ENCODE measurements at places on chromosomes 3 and 15.
A peak's percentile ranks its signal among the peaks of the same experiment; 100 is the strongest.

DNA sequence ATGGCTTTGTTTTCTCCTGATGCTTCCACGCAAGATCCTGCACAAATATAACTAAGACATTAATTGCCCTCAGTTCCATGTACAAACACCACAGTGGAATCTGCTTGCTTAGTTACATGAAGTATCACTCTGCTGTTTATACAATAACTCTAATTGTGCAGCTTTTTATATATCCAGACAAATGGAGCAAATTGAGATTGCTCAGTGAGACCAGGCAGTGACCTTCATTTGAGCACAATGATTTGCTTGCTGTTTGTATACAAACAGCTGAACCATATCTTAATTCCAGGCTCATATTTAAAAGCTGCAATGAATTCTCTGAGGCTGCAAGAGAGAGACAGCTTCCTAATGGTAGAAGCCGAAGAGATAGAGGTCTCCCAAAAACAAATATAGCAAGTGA, 243.7 kb downstream of the CADPS start:
- no peak for DNase-seq

DNA sequence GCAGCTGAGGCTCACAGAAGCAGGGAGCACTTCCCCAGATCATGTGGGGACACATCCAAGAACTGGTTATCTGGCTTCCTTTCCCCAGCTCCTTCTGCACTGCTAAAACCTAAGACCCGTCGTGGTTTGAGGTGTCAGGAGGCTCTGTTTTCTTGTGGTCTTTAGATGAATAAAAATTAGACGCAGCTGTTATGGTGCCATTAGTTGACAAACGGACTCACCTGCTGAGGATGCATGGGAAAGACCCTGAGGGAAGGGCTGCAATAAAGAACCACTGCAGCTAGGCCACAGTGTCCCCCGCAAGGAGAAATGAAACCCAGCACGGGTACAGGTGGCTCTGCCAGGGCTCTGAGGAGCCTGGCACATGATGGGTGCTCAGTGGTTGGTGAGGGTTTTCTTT, 99.4 kb downstream of the IQSEC1 start:
- no peak for DNase-seq

DNA sequence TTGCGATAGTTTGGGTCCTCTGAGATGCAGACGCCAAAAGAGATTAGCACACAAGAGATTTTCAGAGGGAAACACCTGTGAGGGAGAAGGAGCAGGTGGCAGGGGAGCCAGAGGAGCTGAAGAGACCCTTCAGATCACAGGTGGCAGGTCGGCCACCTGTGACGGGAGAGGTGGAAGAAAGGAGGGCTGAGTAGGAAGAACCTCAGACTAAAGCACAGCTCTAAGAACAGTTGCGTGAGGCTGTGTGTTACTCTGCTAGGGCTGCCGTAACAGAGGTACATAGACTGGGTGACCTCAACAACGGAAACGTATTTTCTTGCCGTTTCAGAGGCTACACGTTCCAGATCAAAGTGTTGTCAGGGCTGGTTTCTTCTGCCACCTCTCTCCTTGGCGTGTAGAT, 38.5 kb downstream of the C2CD4A start:
- no peak for DNase-seq

DNA sequence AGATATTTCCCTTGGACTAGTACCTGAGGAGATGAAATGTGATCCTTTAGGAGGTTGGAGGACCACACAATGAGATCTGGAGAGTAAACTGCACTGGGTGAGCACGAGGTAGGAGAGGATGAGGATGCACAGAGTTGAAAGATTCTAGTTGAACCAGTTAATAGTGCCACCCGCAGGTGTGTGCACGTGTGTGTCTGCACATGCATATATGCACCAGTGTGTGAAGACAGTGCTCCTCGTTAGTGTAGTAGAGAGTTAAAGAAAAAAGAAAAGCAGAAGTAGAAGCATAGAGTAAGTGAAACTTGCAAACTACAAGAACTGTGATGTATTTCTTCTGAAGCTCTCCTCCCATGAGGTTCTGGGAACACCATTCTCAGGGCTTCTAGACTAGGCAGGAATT, 8.4 kb downstream of the MED12L start:
- no peak for DNase-seq

DNA sequence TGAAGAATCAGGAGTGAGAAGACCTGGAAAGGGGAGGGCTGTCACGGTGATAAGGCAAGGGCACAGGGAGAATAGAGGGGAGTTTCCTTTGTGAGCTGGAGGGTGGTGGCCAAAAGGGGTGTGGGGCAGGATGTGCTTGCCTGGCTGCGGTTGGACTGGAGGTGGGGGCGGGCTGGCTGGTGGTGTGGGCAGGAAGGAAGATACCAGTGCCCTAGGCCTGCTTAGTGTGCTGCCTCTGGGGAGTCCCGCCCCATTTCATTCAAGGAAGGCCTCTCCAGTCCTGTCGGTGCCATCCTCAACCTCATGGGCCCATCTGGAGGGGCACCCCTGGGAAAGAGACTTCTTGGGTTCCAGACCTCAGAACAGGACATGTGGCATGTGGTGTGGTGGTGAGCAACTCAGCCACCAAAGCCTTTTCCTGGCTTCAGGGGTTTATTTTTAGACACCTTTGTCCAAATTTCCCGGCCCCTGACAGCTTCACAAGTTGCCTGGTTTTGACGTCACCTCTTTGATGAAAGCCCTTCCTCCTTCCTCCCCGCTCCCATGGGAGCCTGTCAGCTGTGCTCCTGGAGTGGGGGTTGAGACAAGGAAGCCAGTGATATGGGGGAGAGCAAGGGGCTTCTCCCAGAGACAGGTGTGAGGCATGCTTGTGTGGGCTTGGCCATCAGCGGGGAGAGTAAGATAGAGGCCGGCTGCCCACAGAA, 15.6 kb downstream of the TEX264 start:
- no peak for DNase-seq

DNA sequence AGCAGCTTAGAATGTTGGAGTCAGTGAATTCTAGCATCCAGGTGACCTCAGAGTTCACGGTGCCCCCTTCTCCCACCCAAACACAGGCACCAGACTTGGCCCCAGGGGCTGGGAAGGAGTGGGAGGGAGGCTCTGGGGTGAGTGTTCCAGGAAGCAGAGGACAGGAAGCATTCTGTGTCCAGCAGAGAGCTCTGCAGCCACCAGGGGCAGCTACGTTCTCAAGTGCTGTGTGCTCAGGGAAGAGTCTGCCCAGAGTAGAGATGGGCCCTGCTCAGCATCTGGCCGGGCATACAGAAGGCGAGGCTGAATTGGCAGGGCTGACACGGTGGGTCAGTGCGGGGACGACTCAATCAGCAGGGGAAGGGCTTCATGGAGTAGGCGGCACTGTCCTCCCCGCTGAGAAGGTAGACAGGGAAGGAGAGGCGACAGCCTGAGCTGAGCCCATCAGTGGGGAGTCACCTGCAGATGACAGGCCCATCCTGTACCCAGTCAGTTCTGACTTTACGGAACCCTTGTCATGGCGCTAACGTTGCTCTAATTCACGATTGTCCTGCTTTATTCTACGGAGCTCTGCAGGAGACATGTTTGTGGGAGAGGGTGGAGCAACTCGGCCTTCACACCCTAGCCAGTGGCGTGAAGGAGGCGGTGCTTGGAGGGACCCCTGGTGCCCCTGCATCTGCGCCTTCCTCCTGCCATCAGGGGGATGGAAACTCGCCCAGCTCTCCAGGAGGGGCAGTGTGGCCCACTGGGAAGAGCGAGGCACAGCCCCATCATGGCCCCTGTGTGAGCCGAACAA, 82.2 kb downstream of the C3orf70 start:
- no peak for DNase-seq

DNA sequence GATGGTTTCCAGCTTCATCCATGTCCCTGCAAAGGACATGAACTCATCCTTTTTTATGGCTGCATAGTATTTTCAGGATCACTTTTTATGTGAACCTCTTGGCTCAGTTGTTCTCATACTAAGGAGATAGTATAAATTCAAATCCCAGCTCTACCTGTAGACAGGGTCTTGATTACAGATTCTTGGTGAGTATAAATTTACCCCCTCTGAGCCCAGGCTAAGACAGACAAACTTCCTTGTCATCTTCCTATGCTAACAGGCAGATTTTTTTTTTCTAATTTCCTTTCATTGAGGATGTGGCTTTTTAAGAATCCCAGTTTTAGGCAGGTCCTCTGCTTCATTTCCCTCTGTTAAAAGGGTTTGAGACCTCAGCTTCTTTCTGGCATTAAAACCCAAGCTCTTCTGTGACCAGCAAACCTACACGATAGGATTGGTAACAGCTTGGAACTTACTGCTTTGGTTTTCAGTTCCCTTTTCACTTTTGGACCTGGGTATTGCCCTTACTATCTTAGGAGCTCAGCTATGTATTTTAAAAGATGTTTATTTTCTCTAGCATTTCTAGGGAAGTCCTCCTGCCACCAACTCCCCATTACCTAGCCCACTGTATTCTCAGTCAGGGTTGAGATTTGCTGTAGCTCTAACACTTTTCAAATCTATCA, 72.5 kb downstream of the VPS8 start:
- no peak for DNase-seq

GRCh38 chr15:91553196-91553854, 300.2 kb upstream of the SLCO3A1 start:
- no peak for DNase-seq

DNA sequence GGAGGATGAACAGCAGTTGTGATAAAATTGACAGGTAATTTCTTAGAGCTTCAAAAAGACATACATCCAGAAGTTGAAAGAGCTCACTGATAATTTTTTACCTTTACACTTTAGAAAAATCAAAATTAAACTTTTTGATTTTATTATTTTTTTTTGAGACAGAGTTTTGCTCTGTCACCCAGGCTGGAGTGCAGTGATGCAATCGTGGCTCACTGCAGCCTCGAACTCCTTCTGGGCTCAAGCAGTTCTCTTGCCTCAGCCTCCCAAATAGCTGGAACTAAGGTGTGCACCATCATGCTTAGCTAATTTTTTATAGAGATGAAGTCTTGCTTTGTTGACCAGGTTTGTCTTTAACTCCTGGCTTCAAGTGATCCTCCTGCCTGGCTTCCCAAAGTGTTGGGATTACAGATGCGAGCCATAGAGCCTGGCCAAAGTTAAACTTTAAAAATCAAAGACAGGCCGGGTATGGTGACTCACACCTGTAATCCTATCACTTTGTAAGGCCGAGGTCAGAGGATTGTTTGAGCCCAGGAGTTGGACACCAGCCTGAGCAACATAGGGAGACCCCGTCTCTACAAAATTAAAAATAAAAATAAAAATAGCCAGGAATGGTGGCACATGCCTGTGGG, 21.7 kb downstream of the PLA2G4F start:
- DNase-seq, result no peak

- DNase-seq, result no peak
Measured at GRCh38 chr3:46222435-46223161, 14.5 kb upstream of the CCR1 start.

- DNase-seq, result no peak
Measured at GRCh38 chr3:178748874-178749273, 212.6 kb downstream of the KCNMB2 start.

- no peak for DNase-seq
Measured at GRCh38 chr3:23640471-23641146, 165.1 kb upstream of the UBE2E1 start.

DNA sequence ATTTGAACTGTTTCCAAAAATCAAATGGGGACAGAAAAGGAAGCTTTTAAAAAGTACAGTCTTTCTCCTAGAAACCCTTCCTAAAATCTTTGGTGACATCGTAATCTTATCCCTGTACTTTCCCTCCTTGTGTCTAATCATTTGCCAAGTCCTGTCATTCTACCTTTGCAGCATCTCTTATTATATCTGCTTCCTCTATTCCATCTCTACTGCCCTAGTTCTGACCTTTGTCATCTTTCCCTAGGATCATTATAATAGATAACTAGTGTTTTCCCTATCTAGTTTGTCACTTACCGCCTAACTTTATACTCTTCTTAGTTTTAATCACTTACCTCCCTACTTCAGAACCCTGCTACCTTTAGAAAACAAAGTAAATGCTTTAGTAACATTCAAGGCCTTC, 11.6 kb downstream of the USP8 start:
- DNase-seq, result no peak

DNA sequence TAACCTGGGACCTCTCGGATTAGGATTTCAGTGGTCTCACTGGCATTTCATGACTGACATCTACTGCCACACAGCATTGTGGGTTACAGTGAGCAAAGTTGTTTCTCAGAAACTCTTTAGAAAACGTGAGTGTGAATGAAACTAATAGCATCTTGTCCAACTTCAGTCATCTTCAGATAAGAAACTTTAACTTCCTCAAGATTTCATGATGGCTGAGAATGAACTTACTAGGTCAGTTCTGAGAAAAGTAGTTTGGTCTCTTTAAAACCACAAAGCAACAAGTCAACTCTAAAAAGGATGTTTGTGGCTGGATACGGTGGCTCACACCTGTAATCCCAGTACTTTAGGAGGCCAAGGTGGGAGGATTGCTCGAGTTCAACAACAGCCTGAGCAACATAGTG, 14.2 kb upstream of the HOMER2 start:
- DNase-seq, result no peak

DNA sequence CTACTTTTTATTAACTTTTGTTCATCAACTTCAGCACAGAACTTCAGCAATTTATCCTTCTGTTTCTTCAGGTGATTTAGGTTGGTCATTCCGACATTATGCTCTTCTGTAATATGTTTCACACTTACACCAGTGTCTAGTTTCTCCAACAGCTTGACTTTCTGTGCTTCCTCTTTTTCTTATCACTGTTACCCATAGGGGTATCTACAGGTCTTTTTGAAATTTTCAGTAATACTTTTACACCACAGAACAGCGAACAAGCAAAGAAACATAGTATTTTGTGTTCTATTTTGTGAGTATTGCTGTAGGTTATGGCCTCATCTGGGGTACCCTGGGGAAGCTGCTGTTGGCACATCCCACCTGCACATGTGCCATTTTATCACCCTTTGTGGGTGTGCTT, 260.7 kb downstream of the NSUN3 start:
- no peak for DNase-seq

GRCh38 chr3:74844428-74844827, 230.0 kb upstream of the CNTN3 start:
- no peak for DNase-seq

DNA sequence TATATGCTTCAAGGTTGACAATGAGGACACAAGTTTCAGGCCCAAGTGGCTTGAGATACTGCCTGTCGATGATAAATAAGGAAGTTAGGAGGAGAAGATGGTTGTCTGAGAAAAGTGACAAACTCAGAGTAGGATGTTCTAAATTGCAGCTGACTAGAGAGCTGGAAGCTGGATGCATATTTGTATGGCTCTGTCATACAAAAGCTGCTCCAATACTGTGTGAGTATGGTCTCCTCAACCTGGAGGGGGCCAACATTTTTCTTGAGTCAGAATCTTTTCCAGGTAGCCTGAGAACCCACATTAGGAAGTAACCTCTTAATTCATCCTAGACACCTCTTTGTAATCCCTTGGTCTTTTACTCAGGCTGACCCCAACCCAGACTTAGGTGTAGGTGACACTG, 28.4 kb upstream of the TPRG1 start:
- DNase-seq, result no peak

GRCh38 chr3:57060089-57060821, at the start of gene SPATA12:
TSS of gene SPATA12 (plus strand) at chr3:57060664. CDS start at chr3:57073695, 13,031 bp downstream.
- DNase-seq, result peak; percentile 13

DNA sequence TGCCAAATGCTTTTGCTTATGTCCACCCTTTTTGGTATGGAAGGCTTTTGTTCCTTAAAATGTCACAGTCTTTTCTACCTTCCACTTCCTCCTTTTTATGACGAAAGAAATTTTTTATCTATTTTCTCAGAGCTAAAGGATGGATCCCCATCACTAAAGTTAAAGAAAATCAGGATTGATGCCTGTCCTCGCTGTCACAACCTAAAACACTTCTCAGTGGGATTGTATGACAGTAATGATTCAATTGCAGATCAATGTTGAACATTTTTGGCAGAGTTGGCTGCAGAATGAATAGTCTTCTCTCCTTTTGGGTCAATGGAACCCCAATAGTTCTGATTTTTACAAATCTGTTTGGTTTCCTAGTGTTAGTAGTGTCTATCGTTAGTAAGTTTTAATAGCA, 549.8 kb upstream of the ROBO2 start:
- no peak for DNase-seq
